ENCODE measurements at places on chromosomes 1 and 21. TPM values are rescaled to one million over a fixed set of nuclear protein-coding genes. Genes with fewer than 3 reads are reported as not detected.

Gene SPRR1B
- polyA plus RNA-seq = not detected

Gene FAM131C
- polyA plus RNA-seq = 1.3 TPM

Gene RIPK4
- not detected for polyA plus RNA-seq

Gene SH2D2A
- not detected for polyA plus RNA-seq

Gene MSH4
- 0.11 TPM for polyA plus RNA-seq

Measured in Purkinje cell (primary cell).